Stimulated activated CD8-positive, alpha-beta memory T cell treated with anti-CD3 and anti-CD28 coated beads, Interleukin-7, amount 100 ng/mL, for 1 hour (primary cell): ENCODE measurements at places on chromosomes 2 and 18.

GRCh38 chr2:104430359-104430740, 423.6 kb upstream of the POU3F3 start:
- DNase-seq, result no peak

DNA sequence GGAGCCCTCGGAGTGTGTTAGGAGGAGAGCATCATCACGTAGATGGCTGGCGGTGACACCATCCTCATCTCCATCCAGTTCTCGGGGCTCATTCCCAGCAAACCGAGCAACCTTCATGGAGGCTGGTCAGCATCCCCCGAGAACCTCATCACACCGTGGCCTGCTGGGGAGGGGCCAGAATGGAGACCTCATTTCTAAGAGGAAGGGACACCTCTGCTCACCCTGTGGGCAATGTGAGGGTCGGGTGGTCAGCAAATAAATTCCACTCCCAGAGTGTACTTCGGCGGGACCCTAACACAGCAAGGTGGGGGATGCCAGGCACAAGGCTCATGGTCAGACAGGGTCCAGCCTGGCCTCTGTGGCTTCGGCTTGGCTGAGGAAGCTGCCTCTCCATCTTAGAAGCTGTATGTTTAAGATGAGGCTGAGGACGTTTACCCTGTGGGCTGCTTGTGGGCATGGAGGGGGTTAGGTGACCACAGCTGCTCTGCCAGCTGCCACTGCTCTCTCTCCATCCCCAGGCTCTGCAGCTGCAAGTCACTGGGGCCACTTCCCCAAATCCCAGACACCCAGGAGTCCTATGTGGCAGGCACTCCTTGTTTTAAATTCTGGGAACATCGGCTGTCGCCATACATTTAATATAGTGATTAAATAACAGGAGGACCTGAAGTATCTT, 56.5 kb upstream of the PXDN start:
- no peak for DNase-seq

GRCh38 chr18:52596748-52597435, 256.9 kb downstream of the DCC start:
- DNase-seq, result no peak

GRCh38 chr2:68837164-68837860, 33.9 kb downstream of the BMP10 start:
- peak; percentile 45 for DNase-seq

DNA sequence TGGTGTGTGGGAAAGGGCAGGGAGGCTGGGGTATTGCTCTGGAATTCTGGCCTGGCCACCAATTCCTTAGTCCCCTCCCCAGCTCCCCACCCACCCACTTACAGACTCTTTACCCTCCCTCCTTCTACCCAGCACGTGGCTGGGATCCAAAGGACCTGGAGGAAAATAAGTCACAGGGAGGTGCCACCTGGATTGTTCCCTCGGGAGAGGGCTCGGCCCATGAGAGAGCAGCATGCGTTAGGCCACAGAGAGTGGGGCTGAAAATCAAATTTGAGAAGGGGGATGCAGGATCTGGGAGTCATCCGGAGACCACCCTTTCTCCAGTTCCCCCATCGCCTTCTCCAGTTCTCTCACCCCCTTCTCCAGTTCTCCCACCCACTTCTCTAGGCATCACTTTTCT, 3.0 kb downstream of the ASPRV1 start:
- no peak for DNase-seq

DNA sequence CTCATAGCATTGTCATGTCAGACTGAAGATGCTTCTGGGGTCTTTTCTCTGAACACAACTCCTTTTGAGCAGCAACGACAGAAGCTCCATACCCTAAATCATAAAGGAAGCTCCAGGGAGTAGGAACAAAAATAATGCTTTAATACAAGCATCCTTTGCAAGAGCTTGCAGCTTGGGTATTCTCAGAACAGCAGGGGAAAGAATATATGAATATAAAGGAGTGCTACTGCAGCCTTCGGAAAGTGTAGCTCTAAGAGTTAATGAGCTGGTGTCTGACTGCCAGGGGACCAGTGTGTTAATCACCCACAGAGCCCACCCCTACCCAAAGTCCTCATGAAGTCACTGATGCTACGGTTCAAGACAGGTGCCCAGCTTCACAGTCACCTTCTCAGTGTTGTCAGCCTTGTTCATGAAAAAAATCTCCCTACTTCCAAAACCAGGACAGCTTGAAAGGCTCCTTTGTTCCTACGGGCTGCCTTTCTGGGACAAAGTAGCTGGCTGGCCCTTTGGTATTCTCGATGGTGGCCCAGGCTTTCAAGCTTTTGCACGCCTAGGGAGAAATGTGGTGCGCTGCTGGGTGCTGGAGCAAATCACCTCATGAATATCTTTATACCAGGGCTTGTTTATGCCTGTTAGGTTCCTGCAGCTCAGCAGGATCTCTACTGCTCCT, 259.7 kb downstream of the CMPK2 start:
- no peak for DNase-seq

GRCh38 chr2:144181001-144181400, 338.9 kb downstream of the ZEB2 start:
- DNase-seq, result no peak

- no peak for DNase-seq
Measured at GRCh38 chr2:193845604-193846003, 1650.9 kb upstream of the TMEFF2 start.

DNA sequence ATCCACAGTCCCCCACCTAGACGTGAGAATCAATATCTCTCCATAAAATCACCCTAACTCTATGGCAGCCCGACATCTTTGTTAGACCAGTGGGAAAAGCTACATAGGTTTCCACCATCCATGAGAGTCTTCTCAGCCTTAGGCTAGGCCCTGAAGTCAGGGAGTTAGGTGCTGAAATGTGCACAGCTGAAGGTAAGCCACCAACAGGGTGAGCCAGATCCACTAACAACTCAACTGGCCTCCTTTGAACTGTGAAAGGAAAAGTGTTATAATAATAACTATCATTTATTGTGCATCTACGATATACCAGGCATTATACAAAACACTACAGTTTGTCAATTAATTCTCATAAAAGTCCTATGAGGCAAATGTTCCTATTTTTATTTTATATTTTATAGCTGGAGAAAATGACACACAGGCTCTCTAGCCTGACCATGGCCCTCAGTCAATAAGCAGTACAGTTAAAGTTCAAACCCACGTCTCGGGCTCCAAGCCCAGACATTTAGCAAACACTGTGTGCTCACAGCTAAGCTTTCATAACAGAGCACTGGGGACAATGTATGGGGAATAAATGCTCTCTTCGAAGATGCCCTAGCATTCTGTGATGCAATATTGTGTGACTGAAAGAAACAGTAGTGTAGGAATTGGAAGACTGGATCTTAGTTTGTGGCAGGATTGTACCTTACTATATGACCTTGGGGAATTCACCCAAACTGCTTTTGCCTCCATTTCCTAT, 11.2 kb upstream of the CYP27C1 start:
- no peak for DNase-seq
